Left renal pelvis (tissue), 4 donors: ENCODE measurements at places on chromosomes 6 and 20. TPM values are rescaled to one million over a fixed set of nuclear protein-coding genes. Genes with fewer than 3 reads are reported as not detected.

GTSF1L gene
- polyA plus RNA-seq: not detected

C4A gene
- polyA plus RNA-seq: 26.2 TPM

TP53RK gene
- 16.3 TPM for polyA plus RNA-seq

EEF1A2 gene
- polyA plus RNA-seq: 0.97 TPM

TRIM40 gene
- polyA plus RNA-seq: not detected

GGT7 gene
- polyA plus RNA-seq: 18.2 TPM

HRH3 gene
- 0.37 TPM for polyA plus RNA-seq
